Right lobe of liver (tissue), 6 donors: ENCODE measurements at places on chromosomes 13 and 19.

DNA sequence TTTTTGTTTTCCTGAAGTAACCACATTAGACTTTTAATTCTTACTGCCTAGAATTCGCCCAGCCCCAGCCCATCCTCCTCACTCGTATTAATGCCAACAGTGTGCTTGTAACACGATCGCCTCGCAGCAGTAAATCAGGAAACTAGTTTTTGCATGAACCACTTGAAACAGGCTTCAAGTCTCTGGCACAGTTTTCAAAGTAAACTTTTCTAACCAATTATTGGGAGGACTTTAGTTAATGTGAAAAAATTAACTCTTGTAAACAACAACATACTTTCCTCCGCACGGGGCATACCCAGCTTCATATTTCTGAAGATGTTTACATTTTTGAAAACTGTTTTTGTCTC lies 39.2 kb downstream of the TNFRSF19 start:
- DNase-seq: no peak

GRCh38 chr13:97246596-97247158 lies 24.5 kb downstream of the MBNL2 start:
- DNase-seq: no peak

GRCh38 chr13:41606646-41607045 lies 149.3 kb downstream of the RGCC start:
- DNase-seq: no peak

DNA sequence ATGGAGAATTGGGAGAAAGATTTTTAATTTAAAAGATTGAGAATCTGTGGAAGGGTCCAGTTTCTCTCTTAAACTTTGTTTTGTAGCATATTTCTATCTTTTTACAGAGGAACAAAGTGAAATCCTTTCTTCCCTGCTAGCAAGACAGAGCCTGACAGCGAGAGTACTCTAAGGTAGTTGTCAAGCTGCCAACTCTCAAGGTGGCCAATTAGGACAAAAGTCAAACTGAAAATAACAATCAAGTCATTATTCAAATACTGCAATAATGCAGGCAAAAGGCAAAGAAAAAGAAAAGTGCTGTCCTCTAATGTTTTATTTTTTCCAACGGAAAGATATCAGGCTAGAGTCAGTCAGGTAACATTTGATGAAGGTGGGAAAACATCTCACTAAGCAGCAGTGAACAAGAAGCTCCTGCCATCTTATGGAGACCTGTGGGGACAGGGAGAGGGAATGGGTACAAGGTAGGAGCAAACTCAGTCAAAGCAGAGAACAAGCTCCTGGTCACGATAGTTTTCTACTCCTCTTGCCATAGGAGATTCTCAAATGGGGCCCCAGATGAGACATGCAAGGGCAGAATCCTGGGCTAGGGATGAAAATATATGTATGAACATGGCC lies 801.9 kb upstream of the SLITRK1 start:
- no peak for DNase-seq

DNA sequence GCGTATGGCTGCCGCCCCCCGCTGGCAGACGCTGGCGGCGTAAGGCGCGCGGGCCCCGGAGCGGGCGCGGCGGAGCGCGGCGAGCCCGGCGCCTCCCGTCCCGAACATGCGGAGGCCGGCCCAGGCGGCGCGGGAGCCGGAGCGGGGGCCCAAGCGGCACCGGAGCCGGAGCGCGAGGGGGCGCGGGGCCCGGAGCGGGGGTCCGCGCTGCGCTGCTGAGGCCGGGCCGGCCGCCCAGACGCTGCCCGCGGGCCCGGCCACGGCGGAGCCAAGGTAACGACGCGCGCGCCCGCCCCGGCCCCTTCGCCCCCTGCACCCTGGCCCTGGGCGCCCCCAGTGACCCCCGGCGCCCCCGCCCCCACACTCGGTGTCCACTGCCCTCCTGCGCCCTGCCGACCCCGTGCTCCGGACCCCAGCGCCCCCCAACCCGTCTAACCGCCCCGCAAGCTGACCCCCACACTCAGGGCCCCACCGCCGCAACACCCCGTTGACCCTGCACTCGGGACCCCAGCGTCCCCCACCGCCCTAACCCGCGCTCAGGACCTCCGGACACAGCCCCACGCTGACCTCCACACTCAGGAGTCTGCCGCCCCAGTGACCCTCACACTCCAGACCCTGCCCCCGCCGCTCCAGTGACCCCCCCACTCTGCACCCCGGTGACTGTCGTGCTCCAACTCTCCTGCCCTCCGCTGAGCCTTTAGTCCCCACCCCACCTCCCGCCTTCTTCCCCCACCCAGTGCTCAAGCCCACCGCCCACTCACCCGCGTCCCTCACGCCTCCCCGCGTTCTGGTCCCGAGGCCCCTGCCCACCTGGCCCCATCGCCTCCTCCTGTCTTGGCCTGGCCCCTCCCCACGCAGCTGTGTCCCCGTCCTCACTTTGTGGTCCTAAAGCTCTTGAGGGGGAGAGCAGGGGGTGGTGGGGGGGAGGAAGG lies at the start of gene CSNK1G2:
Gene CSNK1G2 (plus strand): TSS at position 27 of the 932 bp plus-strand sequence. CDS start 28,601 bp downstream, outside the sequence.
- DNase-seq: peak; percentile 70

DNA sequence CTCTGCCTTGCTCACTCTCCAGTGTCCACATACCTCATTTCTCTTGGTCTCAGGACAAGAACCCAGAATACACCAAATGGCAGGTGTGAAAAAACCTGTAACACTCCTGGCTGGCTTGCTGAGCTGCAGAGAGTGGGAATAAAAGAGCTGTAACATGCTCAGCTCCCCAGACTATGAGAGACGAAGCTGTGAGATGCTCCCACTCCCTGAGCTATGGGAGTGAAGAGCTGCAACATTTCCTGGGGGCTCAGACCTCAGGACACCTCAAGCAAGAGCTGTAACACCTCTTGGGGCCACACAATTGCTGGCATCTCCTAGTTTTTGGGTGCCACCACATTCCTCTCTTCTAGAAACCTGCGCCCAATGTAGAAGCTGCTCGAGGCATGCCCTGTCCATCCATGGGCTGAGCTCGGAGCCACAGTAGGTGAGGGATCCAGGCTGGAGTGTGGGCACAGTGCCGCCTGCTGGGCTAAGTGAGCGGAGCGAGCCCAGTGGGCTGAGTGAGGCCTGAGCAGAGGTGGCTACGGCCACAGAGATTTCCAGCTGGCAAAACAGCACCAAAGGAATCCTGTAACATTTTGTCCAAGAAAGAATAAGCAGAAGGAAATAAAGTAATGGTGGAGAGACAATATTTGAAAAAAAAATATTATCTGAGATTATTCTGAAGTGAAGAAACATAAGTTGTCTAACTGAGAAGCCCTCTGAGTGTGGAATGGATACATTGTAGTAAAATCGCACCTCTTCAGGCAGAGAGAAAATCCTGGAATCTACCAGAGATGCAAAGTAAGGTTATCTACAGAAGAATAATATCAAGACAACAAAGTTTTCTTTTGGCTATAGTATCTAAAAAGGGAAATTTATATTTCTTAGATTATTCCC lies 186.2 kb upstream of the PCDH9 start:
- DNase-seq: no peak

DNA sequence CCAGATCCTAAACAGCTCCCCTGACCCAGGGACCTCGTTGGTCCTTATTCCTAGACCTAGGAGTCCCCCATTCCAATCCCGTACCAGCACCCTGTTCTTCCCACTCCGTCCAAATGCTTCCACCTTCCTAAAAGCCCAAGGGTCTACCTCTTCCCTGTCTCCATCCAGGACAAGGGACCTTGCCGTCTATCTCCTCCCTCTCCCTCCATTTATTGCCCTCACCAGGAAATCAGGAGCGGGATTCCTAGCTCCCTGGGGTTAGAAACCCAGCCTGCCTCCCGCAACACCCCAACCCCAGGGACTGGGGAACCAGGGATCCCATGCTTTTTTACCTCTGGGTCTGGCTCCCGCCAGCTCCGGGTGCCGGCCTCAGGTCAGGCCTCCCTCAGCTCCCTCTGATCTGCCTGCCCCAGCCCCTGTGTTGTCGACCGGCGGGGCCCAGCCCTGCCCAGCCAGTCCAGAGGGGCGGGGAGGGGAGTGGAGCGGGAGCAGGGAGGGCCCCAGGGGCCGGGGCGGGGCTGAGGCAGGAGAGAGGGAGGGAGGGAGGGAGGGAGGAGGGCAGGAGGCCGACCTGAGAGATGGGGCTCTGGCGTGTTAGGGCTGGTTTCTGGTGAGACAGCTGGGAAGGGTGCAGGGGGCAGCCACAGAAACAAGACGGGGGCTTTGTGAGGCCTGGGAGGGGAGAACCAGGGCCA lies at the start of gene B3GNT8:
Gene B3GNT8 (minus strand): TSS at position 423 of the 695 bp plus-strand sequence. CDS start 596 bp downstream, outside the sequence.
- DNase-seq: no peak

- DNase-seq: peak; percentile 48
Measured at GRCh38 chr13:30142486-30143211, 164.7 kb downstream of the KATNAL1 start.

DNA sequence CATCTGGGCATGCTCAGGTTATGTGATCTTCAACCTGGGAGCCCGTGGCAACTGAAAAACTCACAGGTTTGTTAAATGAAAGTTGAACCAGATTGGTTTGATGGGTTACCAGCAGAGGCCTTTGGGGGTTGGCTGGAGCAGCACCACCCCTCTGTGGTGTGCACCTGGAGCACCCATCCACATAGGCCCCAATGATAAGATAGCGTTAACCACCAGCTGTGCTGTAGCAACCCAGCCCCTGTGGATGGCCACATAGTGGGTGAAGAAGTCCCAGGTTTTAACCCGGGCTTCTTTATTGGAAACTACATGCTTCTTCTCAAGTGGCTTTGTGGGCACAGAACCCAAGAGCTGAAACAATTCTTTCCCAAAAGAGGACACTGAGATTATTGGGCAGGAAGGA lies 22.6 kb upstream of the MTIF3 start:
- no peak for DNase-seq

GRCh38 chr19:40594255-40594654 lies 6.9 kb upstream of the LTBP4 start:
- no peak for DNase-seq

DNA sequence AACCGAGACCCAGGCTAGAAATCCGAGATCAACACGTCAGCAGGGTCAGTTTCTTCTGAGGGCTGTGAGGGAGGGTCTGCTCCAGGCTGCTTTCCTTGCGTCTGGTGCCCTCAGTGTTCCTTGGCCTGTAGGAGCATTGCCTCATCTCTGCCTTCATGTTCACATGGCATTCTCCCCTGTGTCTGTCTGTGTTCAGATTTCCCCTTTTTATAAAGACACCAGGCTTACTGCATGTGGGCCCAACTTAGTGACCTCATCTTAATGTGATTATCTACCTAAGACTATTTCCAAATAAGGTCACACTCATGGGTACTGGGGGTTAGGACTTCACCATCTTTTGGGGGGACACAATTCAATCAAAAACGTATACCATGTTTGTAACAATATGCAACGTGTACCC lies 57.2 kb upstream of the C1QTNF9 start:
- no peak for DNase-seq

GRCh38 chr19:5112681-5113575 lies 144.0 kb downstream of the KDM4B start:
- no peak for DNase-seq

DNA sequence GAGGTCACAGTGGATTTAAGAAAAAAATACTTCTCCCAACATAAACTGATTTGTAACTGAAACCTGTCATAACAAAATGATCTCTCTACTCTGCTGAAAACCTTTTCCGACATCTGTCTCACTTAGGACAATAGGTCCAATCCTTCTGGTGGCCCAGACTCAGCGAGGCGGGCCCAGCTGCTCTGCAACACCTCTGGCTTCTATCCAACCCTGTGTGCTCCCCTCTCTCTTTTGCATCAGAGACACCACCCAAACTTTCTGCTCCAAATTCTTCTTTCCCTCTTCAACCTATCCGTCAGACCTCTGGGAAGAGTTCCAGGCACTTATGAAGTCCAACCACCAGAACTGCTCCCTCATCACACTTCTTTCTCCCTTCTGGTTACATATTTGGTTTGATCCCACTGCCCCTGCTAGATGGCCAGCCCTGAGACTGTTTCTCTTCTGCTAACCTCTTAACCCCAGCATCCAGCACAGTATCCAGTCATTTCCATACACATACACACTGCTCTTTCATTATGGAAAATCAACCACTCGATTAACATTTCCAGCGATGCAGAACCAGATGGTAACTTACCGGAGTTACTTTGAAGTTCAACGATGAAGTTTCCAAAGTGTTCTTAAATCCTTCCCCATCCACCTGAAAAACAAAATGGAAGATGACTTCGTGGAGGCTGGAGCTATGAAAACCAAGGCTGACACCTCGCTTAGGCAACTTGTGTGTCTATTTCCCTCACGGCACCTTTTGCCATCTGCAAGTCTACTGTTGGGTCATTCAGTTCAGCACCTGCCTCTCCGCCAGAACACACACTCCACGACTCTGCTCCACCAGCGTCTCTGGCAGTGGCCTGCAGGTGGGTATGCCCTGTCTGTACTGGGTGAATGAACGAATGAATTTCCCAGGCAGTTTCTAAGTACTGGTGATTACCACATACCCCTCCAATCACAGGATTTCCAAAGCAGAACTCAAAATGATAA lies 9.4 kb downstream of the SAFB2 start:
- DNase-seq: no peak

DNA sequence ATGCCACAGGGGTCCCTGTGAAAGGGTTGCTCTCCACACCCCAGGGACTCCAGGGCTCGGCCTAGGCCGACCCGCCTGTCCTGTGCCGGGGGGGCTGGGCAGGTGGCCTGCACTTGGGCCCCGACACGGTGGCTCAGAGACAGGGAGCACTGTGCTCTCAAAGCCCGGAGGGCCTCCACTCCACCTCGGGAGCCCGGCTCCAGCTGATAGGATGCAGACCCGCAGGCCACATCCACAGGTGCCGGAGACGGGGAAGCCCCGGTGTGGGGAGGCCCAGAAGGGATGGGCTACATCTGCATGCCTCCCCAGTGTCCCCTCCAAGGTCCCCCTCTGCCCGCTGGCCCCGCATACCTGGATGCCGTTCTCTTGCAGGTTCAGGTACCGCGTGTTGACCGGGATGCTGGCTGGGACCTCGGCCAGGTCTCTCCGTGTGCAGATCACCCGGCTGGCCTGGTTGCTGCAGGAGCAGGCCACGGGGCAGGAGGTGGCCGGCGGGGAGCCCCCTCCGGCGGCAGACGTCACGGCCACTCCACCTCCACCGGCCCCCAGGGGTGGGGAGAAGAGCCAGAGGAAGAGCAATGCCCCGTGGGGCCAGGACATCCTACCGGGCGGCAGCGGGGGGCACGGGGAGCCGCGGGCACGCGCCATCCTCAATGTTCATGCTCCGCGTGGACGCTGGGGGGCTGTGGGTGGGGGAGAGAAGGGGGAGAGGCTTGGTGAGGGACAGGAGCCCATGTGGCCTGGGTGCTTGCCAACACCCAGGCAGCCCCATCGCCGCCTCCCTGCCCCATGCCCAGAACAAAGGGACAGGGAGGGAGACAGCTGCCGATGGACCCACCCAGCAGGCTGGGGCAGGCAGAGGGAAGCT lies 19.8 kb downstream of the LRRC4B start:
- no peak for DNase-seq

GRCh38 chr13:33537676-33538075 lies 252.1 kb upstream of the STARD13 start:
- no peak for DNase-seq

- no peak for DNase-seq
Measured at GRCh38 chr19:498977-499623, 2.8 kb downstream of the MADCAM1 start.

GRCh38 chr19:11019824-11020223 lies 59.0 kb downstream of the SMARCA4 start:
- DNase-seq: no peak

GRCh38 chr13:59635589-59635988 lies 528.1 kb downstream of the DIAPH3 start:
- no peak for DNase-seq
